ENCODE measurements at places on chromosomes 7 and 10.

DNA sequence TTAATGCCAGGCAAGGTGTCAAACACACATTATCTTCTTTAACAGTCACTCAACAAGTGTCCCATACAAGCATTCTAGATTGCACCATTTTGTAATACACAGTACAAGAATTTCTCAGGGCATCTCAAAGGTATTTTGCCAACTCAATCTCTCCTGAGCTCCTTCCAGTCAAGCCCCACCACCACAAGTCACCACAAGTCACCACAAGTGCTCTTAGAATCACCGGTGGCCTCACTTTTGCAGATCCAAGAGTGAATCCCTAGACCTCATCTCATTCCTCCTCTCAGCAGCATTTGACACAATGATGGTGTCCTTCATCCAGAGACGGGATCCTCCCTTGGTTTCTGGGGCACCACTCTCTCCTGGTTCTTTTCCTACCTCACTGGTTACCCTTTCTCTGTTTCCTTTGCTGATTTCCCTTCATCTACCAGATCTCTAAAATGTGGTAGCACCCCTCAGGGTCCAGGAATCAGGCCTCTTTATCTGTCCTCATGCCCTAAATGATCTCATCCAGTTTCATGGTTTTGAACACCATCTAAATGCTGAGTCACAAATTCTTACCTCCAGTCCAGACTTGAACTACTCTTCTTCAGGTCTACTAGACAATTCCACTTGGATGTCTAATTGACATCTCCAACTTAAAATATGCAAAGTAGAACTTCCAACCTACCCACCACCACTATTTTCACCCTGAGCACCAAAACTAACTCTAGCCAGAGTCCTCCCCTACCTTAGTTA is 26.9 kb downstream of the VPS41 start:
- no peak for DNase-seq

DNA sequence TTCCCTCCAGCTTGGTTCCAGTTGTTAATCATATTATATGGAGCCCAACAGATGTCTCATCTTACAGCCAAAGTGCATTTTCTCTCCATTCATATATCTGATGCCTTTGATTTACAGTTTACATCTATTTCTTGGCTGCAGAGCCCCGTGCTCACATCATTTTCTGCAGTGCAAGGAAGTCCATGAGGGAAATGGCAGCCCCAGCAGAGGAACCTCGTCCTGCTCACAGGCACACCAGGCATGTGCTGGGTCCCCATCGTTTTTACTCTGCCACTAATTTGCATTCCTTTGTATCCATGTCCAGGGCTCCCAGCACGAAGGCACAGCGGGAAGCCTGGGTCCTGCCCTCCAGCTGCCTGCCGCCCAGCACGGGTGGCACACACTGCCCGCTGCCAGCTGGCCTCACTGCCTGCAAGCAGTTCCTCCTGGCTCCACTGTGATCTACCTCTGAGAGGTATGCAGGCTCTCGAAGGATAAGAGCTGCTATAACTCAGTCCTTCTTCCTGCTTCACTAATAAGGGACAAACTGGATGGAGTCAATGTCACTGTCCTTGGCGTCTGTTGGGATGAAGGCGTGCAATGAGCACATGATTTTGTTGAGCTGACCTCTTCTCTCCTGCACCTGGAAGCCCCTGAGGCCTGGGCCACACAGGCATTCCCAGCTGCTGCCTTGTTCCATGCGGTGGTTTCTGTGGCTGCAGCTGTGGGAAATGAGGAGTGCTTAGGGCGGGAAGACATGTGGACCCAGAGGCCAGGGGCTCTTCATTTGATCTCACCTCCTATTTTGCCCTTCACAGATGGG is 583.6 kb upstream of the MGMT start:
- no peak for DNase-seq

GRCh38 chr7:88104732-88105131 is 115.1 kb downstream of the SRI start:
- no peak for DNase-seq

DNA sequence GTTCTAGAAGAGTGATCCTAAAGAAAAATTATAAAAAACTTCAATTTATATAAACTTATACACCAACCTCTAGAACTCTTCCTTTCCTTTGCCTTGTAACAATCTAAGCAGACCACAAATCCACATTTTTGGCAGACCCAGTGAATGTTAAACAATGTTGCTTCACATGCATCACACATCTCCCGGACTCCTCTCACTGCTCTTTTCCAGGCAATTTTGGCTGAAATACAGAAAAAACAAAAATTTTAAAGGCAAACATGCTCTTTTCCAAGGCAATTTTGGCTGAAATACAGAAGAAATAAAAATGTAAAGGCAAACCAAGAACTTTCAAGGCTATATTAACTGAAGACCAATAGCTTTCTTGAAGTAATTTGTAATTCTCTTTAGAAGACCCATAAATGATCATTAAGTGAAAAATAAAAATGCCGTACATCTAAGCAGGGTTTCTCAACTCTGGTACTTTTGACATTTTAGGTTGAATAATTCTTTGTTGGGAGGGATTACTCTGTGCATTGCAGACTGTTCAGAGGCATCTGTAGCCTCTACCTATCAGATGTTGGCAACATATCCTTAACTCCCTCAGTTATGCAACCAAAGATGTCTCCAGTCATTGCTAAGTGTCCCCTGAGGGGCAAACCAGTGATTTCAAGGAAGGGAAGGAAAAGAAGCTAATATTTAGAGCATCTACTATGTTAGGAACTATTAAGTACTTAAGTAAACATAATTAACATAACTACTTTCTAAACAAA is 64.4 kb downstream of the NRBF2 start:
- no peak for DNase-seq

GRCh38 chr7:135012229-135012628 is 25.9 kb downstream of the AGBL3 start:
- DNase-seq, result no peak

GRCh38 chr10:126955396-126955795 is 50.2 kb downstream of the DOCK1 start:
- peak; percentile 32 for DNase-seq

- no peak for DNase-seq
Observed at GRCh38 chr7:146670532-146670931, 553.9 kb downstream of the CNTNAP2 start.

DNA sequence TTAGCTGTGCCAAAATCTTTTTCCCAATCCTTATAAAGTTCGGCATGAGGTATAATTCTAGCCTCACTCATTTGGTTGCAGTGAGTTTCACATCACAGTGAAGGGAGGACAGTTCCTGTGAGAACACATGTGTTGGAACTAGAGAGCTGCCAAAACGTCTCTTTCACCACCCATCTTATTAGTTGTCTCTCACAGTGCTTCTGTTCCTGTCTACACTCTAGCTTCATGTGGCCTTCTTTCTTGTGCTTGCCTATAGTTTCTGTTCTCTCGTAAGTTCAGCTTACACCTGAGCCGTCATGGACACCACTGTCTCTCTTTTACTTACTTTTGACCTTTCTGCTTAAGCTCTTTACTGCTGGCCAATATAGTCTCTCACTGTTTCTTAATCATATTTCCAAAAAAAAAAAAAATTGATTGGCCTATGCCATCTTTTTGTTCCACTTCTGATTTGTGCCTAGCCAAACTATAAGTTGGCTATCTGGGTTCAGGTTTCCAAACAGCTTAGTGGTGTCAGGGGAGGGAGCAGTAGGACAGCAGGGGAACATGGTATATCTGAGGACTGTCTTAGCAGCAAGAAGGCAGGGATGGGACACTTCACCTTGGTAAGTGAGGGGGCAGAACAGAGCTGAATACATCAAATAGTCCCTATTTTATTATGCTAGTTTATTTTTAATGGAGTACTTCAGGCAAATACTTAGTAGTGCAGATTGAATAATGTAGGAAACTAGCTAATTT is 38.0 kb downstream of the ZNRF2 start:
- DNase-seq, result no peak

DNA sequence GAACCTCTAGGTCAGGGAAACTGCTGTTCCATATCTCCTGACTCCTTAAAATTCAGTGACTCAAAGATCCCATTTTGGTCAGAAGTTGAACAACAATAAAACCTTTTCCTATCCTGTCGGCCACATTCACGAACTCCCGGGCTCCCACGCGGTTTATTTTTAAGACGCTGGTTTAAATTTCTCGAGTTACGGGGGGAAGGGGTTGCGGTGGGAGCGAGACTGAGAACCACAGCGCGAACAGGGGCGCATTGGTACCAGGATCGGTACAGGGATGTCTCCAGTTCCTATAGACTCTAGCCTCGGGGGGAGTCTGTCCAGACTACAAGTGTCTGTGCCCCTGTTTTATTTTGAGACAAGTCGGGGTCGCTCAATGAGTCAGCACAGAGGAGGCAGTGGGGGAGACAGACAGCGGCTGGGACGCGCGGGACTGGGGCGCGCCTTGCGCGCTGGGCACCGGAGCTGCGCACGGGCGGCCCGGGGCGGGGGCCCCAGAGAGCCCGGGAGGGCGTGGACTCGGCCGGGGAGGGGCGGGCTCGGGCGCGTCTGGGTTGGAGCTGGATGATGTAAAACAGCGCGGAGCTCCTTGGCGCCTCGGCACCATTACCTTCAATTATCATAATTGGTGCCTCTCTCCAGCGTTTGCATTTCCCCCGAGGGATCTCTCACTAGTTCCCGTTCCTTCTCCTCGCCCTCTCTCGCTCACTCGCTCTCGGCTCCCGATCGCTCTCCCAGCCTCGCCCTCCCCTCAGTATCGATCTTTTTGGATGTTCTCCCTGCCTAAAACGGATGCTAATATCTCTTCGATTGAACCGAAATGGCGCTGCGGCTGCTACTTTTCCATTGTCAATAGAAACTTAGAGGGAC is 8.7 kb upstream of the BAMBI start:
- no peak for DNase-seq

GRCh38 chr10:117675514-117676055 is 133.0 kb downstream of the EMX2 start:
- DNase-seq, result no peak

GRCh38 chr10:111677759-111678158 is 505.8 kb downstream of the GPAM start:
- no peak for DNase-seq

DNA sequence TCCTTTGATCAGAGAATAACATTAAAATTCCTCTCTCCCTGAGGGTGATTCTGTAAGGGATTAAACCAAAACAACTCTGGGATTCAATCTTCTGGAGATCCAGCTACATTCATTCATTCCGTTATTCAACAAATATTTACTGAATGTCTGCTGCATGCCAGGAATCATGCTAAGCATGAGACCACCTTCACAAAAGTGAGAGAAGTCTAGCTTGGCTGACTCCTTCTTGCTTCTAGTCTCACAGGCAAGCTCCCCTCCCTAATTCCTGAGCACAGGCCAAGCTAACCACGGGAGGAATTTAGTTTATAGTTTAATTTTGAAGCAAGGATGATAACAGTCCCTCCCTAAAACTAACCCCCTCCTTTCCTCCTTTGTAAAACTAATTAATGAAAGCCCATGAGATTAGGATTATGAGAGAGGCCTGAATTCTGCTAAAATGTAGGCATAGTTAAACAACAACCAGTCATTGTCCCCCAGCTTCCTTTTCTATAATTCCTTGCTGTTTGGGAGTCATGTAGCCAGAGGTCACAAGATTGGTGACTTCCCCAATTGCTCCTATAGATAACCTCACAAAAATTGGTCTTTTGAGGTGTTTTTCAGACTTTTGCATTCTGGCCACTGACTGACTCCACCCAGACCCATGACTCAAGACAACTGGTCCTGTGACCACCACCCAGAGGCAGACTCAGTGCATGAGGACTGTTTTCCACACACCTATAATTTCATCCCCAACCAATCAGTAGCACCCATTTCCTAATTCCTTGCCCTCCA is 113.5 kb downstream of the ITGB8 start:
- no peak for DNase-seq

DNA sequence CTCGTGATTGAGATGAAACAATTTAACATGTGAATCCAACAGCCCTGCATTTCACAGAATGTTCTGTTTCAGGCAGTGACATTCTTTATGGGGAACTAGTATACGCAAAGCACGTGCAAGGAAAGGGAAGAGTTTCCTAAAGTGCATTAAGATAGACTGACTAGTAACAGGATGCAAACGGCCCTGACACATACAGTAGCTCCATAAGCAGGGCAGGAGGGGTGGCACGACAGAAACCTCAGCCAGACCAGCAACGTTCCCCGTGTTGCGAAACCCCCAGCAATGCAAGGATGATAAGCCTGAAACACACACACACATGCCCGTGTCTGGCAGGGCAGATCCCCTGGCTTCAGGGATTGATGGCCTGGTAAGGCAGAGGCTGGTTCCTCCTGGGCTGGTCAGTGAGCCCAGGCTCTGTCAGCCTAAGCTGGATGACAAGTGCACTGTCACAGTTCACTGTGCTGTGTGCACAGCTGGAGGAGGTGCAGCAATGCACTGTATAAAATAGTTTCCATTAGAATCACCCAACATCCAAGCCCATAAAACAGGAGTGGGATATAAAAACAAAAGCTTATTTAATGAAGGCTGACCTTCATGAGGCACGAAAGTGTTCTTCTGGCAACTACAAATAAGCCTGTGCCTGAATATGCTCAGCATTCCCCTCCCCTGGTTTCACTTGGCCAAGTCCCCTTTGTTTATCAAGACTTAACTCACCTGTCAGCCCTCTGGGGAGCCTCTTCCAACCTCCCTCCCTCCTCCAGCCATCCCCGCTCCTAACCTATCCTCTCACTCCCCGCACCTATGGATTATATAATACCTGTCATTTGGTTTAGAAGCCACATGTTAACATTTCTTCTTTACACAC is 88.8 kb downstream of the GSAP start:
- DNase-seq, result no peak

GRCh38 chr10:12063483-12063818 is 5.3 kb upstream of the DHTKD1 start:
- no peak for DNase-seq

- no peak for DNase-seq
Observed at GRCh38 chr10:17805921-17806577, 3.1 kb upstream of the MRC1 start.

- DNase-seq, result peak; percentile 4
Observed at GRCh38 chr7:41731493-41732435, 28.9 kb upstream of the INHBA start.

GRCh38 chr10:58178811-58179210 is 88.9 kb downstream of the IPMK start:
- DNase-seq, result no peak

DNA sequence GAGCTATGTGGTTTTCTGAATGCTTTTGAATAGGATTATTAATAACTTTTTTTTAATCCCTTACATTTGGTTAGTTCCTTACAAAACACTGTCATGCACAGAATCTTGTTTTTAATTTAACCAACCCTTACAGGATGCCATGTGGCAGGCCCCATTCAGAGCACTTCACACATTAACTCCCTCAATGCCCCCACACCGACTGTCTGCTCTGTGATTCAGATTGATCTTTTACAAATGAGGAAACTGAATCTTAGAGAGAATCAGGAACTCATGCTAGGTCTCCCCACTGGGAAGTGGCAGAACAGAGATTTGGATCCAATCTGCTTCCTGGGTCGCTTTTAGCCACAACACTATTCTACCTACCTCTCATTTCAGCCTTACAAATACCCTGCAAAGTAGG is 195.8 kb upstream of the NPVF start:
- DNase-seq, result no peak

DNA sequence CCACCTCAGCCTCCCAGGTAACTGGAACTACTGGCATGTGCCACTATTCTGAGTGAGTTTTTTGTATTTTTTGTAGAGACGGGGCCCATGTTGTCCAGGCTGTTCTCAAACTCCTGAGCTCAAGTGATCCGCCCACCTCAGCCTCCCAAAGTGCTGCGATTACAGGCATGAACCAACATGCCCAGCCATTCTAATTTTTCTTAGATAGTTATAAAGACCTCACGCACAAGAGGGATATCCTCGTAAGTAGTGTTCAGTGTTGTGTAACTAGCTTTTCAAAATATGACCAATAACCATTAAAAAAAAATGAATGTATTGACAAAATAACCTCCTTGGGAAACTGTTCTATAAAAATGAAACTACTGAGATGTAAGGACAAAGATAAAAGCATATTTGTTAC is 90.5 kb upstream of the FERD3L start:
- DNase-seq, result no peak

- DNase-seq, result no peak
Observed at GRCh38 chr7:38327637-38328036, 54.2 kb upstream of the TARP start.

All from midbrain (tissue), 1 donor.